SIG-M5 (cell line): ENCODE measurements at places on chromosomes 5 and 9.

DNA sequence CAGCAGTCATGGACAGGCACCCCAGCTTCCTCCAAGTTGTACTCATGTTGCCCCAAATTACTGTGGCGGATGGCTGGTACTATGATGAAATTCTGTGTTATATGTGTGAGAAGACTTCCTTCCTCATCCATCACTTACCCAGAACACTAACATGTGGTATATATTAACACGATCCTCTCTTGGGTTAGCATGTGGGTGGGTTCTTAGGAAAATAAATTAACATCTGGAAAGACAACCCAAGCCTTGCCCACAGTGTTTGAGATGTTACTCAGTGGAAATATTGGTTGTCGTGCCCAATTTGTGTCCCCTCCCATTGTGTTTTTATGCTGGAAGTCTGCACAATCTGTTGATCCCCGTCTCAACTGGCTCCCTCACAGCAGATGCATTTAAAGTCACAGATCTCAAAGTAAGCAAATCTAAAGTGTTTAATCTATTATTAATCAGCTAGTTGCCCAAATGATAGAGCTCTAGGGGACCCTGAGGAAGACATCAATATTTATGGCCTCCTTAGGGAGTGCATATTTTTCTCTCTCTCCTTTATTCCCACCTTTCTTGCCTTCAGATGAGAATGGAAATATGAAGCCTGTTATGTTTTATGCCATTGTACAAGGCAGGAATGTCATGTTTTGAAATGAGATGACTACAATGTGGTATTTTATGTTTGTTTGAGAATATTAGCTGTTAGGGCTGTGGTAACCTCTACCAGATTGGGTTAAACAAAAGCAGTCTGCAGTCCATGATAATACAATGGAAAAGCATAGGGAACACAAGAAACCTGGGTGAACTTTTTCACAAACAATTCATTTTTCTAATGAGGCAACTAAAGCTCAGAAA is 93.9 kb downstream of the GRIA1 start:
- DNase-seq, result no peak

GRCh38 chr5:158117467-158118160 is 258.7 kb upstream of the CLINT1 start:
- DNase-seq, result no peak

GRCh38 chr9:72911247-72911775 is 41.5 kb downstream of the ALDH1A1 start:
- no peak for DNase-seq

- DNase-seq, result no peak
Observed at GRCh38 chr5:116856271-116856670, 281.6 kb upstream of the SEMA6A start.

GRCh38 chr5:71662381-71662780 is 56.7 kb upstream of the CARTPT start:
- DNase-seq, result no peak

DNA sequence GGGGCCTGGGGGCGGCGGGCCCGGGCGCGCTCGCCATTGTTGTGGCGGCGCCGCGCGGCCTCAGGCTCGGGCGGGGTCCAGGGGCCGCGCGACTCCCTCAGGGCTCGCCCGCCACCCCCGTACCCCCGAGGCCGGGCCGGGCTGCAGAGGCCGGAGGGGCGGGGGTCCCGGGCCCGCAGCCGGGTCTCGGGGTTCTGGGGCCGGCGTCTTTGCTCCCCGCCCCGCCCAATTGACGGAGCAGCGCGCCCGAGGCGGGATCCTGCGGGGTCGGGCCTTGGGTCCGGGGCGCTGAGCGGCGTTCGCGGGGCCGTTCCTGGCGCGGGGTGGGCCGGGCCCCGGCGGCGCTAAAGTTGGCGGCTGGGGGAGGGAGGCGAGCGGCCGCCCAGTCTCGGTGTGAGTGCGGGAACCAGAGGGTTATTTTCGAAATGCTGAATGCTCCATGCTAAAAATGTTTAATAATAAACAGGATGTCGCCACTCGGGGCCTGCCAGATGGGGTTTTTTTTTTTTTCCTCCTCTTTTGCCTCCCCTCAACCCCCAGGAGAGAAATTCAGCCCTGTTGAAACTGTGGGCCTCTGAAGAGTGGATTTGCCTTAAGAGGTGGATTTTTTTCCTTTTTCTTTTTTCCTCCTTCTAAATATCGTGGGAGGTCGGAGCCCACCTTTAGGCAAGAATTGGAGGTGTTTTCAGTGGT is 724 bp downstream of the PRRC2B start:
- no peak for DNase-seq

GRCh38 chr9:15724612-15725011 is 171.8 kb downstream of the CCDC171 start:
- no peak for DNase-seq

GRCh38 chr5:33299621-33300208 is 141.1 kb upstream of the TARS1 start:
- DNase-seq, result no peak

GRCh38 chr5:8341406-8341805 is 472.5 kb downstream of the MTRR start:
- no peak for DNase-seq

- no peak for DNase-seq
Observed at GRCh38 chr5:135705941-135706466, 127.2 kb upstream of the CXCL14 start.

DNA sequence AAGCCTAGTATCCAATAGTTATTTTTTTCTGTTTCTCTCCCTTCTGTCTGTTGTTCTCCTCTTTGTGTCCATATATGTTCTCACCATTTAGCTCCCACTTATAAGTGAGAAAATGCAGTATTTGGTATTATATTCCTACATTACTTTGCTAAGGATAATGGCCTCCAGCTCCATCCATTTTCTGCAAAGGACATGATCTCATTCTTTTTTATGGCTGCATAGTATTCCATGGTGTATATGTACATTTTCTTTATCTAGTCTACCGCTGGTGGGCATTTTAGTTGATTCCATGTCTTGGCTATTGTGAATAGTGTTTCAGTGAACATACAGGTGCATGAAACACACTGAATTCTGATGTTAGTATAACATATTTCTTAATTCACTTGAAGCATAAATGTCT is 348.9 kb upstream of the TRPC7 start:
- DNase-seq, result no peak

DNA sequence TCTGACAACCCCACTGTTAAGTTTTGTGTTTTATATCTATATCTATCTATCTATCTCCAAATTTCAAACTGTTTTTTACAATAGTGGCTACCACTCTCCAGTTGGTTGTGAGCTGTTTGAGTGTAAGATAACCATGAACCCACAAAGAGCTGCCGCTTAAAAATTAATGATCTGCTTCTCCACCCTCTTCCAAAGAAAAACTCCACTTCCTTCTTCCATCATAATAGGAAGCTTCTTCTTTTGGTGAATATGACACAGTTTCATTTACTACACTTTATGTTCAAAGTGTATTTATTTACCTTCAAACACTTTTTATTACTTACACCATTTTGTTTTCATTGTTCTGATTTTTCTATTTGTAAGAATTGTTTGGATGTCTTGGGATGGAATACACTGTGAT is 37.9 kb downstream of the SPZ1 start:
- DNase-seq, result no peak

- DNase-seq, result no peak
Observed at GRCh38 chr5:122162100-122162638, 32.8 kb downstream of the ZNF474 start.

DNA sequence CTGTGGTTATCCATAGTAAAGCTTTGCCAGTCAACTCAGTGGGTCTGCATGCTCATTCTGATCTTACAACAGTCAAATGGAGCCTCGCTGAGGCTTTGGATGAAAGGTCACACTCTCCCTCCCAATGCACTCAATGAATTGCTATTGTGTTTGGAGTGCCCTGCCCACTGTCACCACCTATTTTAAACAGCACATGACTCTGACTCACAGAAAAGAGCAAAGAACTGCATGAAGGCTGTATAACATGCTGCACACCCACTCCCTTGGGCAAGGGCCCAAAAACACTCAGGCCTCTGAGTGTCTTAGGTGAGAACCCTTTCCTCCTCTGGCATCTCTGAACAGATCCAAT is 118.7 kb upstream of the CCDC112 start:
- DNase-seq, result no peak

- no peak for DNase-seq
Observed at GRCh38 chr5:89047571-89047970, 164.6 kb upstream of the MEF2C start.

- no peak for DNase-seq
Observed at GRCh38 chr5:31236339-31236738, 42.9 kb downstream of the CDH6 start.

GRCh38 chr5:15266841-15267240 is 233.1 kb upstream of the FBXL7 start:
- DNase-seq, result no peak

DNA sequence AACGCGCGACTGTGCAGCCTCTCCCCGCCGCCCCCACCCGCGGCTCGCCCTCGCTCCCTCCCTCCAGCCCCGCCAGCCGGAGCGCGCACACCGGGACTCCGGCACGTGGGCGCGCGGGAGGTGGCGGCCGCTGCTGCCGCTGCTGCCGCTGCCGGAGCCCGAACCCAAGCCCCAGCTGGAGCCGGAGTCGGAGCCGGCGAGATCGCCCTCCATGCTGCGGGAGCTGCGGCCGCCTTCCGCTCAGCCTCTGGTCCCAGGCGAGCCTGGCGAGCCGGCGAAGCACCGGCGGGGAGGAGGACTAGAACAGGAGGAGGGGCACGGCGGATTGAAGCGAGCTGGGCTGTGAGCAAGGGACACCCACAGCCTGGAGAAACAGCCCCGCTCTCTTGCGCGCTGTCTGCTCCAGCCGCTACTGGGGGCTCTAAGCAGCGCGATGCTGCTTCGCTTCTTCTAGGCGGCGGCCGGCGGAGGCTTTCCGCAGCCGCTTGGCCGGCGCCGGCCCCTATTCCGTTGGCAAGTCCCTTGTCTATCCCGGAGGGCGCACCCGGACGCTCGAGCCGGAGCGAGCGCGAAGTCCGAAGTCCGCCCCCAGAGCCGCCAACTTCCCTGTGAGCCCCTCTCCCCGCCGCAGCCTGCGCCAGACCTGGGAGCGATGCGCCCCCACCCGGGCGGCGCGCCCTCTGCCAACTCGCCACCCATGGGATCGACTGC is 598.7 kb upstream of the SGCD start:
- no peak for DNase-seq

- no peak for DNase-seq
Observed at GRCh38 chr9:126334721-126335621, 8.3 kb downstream of the MVB12B start.

DNA sequence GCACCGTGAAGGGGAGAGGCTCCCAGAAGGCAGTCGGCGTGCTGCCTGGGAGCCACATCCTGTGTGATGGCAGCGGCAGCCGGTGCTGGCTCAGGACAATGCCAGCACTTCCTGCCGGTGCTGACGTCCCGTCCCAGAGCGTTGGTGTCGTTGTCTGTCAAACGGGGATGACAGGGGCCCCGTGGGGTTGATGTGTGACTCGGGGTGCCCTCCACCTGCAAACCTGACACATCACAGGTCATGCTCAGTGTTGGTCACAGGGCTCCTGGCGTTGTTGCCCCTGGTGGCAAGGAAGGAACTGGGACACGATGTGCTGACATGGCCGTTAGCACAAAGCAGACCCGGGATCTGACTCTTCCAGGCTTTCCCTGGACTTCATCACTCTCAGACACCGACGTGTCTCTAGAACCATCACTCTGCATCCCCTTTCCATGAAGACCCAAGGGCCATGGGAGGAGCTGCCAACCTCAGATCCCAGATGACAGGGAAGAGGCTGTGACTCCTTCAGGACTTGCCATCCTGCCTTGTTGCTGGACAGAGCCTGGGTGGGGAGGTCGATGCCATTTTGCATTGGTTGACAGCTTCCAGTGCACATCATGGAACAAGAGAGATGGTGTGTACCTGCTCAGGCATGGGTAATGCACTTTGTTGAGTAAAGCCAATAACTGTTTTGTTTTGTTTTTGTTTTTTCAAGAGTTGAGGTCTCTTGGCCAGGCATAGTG is 21.5 kb downstream of the PLPP7 start:
- no peak for DNase-seq

GRCh38 chr9:134329576-134329855 is 3.3 kb downstream of the RXRA start:
- DNase-seq, result no peak

GRCh38 chr5:68376935-68377334 is 161.4 kb downstream of the PIK3R1 start:
- no peak for DNase-seq

DNA sequence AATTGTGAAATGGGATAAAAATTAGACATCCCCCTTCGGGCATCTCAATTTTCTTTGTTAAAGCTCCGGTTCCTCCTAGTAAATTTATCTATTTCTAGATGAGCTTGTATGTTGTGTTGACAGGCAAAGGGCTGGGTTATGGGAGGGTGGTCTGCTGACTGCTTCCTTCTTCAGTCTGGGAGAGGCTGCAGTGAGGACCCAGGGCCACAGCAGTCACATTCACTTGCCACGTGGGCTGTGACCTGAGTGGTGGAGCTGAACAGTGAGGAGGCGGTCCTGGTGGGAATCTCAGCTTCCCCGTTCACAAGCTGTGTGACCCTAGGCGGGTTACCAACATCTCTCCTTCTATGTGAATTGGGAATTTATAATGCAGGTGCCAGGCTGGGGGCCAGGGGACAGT is 57.5 kb upstream of the RXRA start:
- no peak for DNase-seq

DNA sequence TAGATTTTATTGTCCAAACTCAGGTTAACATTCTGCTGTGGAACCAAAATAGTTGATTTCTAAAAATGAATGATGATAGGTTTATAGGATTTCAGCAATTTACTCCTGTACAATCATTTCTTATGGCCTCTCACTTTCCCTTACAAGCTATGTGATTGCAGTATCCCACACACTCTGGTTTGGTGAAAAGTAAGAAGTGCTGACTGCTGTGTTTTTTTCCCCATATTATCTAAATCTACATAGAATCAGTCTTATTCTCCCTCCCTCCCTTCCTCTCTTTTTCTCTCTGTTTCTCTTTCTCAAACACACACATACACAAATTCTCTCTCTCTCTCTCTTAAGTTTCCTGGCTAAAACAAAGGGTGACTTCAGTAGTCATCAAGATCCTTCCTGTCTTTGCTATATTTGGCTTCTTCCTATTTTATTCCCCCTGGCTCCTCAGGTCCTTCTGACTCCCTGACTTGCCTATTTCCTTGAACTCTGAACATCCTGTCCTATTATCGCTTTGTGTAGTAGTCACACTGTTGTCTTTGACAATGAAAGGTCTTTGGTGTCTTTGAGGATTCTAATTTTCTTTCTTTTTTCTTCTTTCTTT is 55.9 kb upstream of the HAPLN1 start:
- no peak for DNase-seq

GRCh38 chr5:180688330-180689070 is 39.1 kb upstream of the FLT4 start:
- no peak for DNase-seq

- DNase-seq, result no peak
Observed at GRCh38 chr9:91036826-91037510, 235.3 kb downstream of the SYK start.

- DNase-seq, result no peak
Observed at GRCh38 chr5:1323803-1324173, 21.1 kb downstream of the CLPTM1L start.
